Fibroblast of lung (primary cell): ENCODE measurements at places on chromosomes 3 and 15.

DNA sequence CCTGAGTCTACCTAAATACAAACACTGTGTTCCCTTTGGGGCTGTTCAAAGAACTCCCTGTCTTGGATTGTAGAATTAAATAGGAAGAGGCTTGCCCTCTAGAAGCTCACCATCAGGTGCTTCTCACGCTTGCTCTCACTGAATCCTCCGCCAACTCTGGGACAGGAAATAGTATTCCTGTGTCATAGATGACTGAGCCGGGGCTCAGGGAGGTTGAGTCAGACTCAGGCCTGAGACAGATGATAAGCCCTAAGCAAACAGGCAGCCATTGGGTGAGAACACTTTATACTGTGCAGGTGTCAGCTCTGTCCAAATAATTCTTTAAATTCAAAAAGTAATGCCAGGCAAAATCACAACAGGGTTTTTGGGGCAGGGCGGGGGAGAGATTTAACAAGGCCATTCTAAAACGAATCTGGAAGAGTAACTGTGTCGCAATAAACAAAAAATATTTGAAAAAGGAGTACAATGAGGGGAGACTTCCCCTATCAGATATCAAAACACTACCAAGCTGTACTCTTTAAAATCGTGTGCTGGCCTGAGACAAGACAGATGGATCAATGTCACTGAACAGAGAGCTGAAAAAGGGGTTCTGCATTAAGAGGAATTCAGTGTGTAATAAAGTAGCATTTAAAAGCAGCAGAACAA is 59.0 kb downstream of the EPHB3 start:
- no peak for DNase-seq

DNA sequence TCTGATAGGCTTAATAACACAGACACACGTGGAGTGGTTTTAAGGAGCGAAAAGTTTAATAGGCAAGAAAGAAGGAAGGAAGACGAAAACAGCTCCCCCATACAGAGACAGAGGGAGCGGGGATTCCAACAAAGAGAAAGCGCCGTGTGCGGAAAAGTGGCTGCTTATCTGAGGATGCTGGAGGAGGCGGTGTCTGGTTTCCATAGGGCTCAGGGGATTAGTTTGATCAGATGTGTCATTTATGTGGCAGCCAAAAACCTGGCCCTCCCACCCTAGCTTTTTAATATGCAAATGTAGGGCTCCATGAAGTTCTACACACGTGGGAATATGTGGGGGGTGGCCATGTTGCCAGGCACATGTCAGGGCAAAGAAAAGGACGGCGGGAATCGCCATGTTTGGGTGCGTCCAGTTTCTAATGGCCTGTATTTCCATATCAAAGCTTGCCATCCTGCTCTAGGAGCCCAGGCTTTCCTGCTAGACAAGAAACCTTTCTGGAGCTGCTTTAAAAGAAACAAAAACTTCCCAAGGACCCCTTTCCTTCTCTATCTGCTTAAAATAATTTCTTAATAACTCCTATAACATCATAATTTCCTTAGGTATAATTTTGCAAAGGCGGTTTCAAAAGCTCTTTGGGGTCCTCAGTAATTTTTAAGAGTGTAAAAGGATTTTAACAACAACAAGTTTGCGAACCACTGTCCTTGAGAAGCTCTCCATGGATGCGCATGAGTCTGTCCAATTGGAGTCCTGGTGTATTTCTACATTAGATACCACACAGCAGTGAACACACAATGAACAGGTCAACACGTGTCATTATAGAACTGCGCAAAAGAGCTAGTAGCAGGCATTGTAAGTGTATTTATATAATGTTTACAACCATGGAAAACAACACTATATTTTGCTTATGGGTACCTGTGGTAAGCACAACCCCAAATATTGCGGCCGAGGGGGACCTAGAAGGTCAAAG is 622 bp upstream of the ZNF589 start:
- no peak for DNase-seq

GRCh38 chr3:12966847-12967605 is 106.2 kb downstream of the IQSEC1 start:
- peak; percentile 18 for DNase-seq

DNA sequence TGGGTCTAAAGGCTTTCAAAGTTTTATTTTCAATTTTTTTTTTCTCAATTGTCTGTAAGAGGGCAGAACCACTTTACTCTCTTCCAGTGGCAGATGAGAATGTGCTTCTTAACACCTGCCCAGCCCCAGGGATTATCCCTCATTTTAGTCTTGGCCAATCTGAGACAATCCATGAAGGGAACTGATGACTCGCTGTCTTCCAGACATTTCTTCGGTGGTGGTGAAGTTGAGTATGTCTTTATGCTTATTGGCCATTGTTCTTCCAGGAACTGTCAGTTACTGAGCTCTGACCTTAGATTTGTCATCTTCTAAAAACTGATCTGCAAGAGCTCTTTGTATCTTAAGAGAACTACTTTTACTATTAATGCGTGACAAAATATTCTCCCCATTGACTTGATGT is 139.5 kb downstream of the TJP1 start:
- DNase-seq = peak; percentile 58

- no peak for DNase-seq
Observed at GRCh38 chr3:195555110-195555509, 12.0 kb upstream of the PPP1R2 start.

- peak; percentile 88 for DNase-seq
Observed at GRCh38 chr3:194135806-194136518, at the start of gene HES1. Gene HES1 (plus strand): TSS chr3:194136148. CDS start chr3:194136381, 233 bp downstream.

- DNase-seq = no peak
Observed at GRCh38 chr3:181609030-181609767, 102.5 kb upstream of the SOX2 start.

- DNase-seq = no peak
Observed at GRCh38 chr15:92050220-92050898, 196.9 kb downstream of the SLCO3A1 start.

- no peak for DNase-seq
Observed at GRCh38 chr15:77030048-77030927, 35.4 kb downstream of the PSTPIP1 start.

GRCh38 chr15:63025460-63025859 is 17.1 kb upstream of the TPM1 start:
- DNase-seq = no peak

DNA sequence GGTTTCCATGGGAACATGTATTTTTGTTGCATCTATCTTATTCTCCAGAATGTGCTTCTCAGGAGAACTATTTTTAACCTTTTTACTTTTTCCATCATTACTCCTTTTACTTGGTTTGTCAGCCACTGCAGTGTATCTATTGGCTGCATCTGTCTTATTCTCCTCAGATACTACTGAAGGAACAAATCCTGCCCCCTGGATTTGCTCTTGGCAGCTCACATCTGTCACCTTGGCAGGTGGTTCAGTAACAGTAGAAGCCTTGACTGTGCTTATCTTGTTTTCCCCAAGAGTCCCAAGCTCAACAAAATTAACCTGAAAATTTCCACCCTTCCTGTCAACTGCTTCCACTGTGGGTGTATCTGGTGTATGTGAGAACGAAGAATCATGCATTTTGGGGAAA is 106.0 kb downstream of the MAP4 start:
- no peak for DNase-seq

- no peak for DNase-seq
Observed at GRCh38 chr3:181689546-181689945, 22.2 kb upstream of the SOX2 start.

DNA sequence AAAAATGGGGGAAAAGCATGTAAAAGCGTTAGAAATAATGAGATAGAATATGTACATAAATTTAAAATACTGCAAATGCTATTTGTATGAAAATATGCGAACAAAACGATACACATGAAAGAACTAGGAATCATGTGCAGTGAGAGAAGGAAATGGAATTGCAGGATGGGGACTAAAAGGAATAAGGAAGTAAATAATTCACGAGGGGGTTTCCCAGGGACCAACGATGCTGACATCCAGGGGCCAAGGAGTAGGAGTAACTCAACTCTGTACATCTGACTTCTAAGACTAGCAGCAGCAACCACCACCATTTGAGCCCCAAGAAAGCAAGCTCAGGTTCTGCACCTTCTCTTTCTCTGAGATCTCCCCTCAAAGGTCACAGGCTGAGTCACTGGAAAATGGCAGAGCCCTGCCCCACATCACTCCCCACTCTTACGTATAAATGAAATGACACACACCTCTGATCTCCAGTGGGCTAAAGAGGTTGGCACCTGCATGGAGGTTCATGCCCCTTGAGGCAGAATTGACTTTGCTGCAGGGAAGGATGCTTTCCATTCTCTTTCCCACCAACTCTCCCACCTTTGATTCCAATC is 100.0 kb upstream of the DLG1 start:
- no peak for DNase-seq

DNA sequence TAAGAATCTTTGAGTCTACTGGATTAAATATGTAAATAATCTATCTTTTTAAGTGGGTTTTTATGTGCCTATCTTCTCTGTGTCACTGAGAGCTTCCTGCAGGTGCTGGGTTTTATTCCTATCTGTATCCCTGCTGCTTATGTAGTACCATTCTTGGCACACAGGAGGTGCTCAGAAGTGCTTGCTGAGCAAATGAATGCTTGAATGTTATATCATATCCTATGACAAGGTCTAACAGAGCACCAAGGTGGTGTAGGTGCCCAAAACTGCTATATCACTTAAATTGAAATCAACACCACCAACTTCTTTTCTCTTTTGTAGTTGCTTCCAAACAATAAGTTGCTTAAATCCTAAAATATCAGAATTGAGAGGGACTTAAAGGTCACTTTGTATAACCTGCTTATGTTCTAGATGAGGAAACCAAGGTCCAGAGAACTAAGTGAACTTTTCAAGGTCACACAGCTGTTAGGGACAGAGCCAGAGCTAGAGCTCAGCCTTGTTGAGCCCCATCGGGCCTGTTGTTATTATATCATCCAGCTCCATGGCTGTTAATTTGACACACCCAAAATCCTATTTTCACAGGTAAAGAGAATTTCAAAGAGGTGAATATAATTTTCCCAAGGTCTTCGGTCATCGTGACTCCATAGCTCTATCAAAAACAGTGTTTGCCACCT is 46.0 kb downstream of the CCNL1 start:
- no peak for DNase-seq

DNA sequence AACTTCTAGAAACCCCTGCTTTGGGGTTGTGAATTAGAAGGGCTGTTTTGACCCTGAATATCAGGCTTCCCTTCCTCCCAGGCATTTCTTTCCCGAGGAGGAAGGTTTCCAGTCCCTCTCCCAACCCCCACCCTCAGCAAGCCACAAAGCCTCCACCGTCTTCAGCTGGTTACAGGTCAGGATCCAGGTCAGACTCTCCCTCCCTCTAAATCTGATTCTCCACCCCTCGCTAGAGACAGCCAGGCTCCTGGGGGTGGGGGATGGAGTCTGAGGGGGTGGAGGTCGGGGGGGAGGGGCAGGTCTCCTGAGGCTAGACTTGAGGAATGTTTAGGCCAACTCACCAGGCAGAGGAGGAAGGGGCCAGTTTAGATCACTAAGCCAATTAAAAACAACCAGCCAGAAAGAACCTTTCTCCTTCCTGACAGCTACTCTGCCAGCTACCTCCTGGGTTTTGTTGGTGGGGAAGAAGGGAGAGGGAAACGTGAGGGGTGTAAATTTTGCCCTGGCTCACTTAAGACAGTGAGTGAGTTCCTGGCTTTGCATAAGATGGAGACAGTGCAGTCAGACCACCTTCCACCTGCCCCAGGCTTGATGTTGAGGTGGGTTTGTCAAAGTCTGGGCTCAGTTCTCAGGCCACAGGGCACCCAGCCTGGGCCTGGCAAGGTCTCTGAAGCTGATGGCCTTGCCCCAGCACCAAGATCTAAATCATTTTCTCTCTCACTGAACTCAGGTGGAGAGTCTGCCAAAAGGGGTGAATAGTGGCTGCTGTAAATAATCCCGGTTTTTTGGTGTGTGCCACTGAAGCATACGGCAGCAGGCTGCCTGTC is 19.5 kb downstream of the BMF start:
- DNase-seq = no peak

DNA sequence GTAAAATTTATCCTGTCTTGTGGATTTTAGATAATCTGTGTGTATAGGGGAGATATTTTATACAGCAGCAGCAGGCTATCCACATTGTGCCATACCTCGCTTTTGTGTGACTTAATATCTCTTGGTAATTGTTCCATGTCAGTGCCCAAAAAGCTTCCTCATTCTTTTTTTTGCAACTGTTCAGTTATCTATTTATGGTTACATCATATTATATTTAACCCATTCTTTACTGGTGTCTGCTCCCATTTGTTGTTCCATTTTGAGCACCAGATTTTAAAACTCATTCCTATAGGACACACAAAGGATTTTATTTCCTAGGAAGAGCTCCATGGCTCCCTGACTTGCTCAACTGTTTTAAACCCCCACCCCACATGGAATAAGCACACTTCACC is 86.3 kb upstream of the RASGRP1 start:
- no peak for DNase-seq

DNA sequence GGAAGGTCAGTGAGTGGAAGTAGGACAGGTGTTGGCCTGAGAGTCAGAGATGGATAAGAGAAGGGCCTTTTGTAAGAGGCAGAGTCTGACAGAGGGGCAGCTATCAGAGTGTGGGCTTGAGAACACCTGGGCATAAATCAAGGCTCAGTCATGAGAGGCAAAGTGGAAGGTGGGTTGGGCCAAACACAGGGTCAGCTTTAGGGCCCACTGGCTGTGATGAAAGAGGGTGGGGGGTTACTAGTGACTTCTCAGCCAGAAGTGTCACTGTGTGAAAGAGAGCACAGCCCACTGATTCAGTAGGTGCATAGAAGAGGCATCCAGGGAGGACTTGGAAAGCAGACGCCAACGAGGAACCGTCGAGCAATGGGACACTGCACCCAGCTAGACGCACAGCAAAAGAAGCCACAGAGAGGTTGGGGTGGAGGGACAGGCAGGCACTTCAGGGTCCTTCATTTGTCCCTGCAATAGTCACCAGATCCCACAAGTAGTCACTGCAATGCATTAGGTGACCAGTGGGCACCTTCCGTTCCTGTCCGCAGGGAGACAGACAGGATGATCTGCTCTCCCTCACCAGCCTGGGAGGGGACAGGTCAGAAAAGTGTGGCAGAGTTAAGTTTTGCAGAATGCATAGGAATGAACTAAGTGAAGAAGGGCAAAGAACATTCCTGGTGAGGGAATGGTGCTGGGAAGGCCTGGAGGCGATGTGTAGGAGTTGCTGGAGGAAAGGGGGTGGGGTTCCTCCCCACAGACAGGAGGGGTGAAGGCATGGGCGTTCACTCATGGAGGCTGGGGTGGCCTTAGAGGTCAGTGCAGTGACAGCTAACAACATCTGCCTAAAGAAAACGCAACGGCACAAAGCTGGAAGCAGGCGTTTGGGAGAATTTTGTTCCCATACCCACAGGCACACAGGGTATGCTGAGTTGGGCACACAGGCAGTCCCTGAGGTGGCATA is 36.3 kb downstream of the MESD start:
- DNase-seq = no peak

- DNase-seq = peak; percentile 40
Observed at GRCh38 chr15:44101286-44101685, 93.8 kb downstream of the FRMD5 start.

DNA sequence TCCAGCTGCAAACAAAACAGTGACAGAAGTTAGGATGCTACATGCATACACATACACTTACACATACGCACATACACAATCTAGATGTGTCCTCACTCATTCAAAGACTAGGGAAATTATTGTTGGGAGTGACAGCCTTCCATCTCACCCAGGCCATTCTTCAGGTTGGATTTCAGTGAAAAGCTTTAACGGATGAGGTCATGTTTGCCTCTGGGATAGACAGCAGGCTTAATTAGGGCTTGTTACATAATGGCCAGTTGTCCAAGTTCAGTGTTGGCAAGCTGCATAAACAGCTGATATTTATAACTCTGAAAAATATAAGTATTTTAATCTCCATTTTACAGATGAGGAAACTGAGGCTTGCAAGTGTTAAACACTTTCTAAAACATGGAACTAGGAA is 35.8 kb upstream of the PLOD2 start:
- no peak for DNase-seq
